ENCODE measurements at places on chromosomes 2 and 18.

GRCh38 chr2:106362789-106363188 lies 105.4 kb downstream of the RGPD3 start:
- no peak for DNase-seq

- DNase-seq, result peak; percentile 21
Measured at GRCh38 chr2:108268001-108268400, 20.7 kb upstream of the SULT1C2 start.

- DNase-seq, result no peak
Measured at GRCh38 chr2:19209575-19210341, 148.7 kb downstream of the OSR1 start.

DNA sequence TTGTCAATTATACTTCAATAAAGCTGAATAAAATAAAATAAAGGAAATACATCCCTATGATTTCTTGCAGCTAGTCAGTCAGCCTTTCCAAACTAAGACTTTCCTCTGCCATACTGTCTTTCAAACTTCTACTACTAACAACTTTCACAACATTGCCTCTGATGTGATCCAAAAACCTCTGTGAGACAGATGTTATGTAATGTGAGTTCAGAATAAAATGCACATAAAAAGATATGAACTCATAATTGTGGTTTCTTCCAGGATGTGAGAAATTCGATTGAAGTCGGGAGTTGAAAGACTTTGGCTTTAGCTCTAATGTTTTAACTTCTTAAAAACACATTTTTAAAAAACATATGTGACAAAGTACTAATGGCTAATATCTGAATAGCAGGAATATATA lies 98.7 kb downstream of the PIGN start:
- no peak for DNase-seq

- no peak for DNase-seq
Measured at GRCh38 chr2:120915670-120916069, 180.0 kb downstream of the GLI2 start.

GRCh38 chr2:25700221-25700660 lies 26.9 kb upstream of the DTNB start:
- no peak for DNase-seq

- DNase-seq, result no peak
Measured at GRCh38 chr2:30315391-30316063, 84.2 kb downstream of the LBH start.

DNA sequence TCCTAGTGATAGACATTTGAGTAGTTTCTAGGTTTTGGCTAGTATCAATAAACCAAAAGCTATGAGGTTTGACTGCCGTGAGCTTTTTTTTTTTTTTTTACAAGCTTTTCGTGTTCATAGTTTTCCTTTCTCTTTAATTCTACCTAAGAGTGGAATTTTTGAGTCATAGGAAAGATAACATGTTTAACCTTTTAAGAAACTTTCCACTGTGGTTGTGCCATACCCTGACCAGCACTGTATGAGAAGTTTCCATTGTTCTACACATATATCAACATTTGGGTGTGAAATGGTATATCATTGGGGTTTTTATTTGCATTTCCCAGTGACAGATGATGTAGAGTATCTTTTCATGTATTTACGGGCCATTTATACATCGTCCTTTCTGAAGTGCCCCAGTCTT lies 31.7 kb downstream of the UBE2F start:
- DNase-seq, result no peak

GRCh38 chr18:79522451-79523205 lies 126.9 kb downstream of the NFATC1 start:
- no peak for DNase-seq

GRCh38 chr2:128396500-128396891 lies 77.8 kb upstream of the HS6ST1 start:
- no peak for DNase-seq

DNA sequence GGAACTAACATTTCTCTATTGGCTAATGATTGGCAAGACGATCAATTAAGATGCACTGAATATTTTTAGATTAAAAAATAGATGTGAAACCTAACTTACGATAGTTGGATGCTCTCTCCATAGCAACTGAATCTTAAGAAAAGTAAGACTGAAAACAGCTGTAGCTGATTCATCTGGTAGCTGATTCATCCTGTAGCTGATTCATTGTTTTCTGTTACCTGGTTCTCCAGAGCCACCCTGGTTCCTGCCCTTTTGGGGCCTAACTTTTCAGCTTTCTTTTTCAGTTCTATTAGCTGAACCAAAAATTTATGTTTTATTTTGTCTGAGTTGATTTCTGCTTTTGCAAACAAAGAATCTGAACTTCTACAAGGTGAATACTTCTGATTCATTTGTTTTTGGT lies 22.7 kb upstream of the SPR start:
- DNase-seq, result no peak

DNA sequence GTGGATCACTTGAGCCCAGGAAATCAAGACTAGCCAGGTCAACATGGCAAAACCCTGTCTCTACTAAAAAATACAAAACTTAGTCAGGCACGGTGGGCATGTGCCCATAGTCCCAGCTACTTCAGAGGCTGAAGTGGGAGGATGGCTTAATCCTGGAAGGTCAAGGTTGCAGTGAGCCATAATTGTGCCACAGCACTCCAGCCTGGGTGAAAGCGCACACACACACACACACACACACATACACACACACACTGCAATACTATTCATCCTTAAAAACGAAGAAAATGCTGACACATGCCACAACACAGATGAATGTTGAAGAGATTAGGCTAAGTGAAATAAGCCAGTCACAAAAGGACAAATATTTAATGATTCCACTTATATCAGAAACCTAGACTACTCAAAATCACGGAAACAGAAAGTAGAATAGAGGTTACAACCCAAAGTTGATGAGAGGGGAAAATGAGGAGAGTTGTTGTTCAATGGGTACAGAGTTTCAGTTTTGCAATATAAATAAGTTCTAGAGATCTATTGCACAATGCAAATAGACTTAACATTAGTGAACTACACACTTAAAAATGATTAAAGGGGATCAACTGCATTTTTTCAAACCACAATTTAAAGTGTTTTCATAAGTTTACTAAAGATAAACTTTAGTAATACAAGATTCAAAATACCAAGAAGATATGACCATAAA lies 114.5 kb downstream of the USP34 start:
- no peak for DNase-seq

DNA sequence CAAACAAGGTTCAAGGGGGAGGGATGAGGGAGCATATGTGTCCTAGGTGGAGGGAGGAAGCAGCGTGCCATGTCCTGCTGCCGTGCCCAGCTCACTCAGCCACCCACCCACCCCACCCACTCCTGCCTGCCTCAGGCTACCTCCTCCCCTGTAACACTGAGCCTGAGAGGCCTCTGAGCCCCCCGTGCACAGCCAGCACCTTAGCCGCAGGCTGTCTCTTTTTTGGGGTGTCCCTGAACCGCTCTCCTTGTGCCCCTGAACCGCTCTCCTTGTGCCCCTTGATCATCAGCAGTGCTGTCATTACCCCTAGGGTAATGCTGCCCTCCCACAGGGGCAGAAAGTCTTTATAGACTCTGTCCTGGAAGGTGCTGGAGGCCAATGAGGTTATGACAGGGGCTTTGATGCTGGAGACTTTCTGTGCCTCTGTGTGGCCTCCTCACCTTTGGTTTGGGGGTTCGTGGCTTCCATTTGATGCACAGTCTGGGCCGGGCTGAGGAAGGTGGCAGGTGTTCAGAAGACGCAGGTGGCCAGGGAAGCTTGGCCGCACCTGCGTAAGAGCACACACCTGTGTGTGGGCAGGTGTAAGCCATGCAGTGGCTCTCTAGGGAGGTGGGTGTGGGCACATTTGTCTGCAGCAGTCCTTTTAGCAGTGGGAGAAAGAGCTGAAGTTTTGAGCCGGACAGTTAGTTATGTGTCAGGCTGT lies 140.0 kb downstream of the SEPTIN10 start:
- no peak for DNase-seq

DNA sequence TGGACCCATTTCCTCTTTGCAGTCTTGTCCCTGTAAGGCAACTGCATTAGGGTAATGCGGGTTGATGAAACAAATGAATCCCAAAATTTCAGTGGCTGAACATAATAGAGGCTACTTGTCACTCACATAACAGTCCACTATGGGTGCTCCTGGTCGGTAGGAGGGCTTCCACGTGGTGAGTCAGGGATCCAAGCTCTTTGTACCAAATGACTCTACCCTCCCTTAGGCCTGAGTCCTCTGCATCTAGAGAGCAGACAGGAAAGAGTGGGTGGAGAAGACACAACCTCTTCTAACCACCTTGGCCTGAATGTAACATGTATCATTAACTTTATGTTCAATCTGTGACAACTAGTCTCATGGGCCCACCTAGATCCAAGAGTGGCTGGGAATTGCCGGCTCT lies 86.2 kb upstream of the HAAO start:
- DNase-seq, result no peak

GRCh38 chr2:196284866-196285557 lies 113.6 kb upstream of the STK17B start:
- DNase-seq, result no peak

GRCh38 chr2:124647245-124647644 lies 622.2 kb downstream of the CNTNAP5 start:
- DNase-seq, result no peak

DNA sequence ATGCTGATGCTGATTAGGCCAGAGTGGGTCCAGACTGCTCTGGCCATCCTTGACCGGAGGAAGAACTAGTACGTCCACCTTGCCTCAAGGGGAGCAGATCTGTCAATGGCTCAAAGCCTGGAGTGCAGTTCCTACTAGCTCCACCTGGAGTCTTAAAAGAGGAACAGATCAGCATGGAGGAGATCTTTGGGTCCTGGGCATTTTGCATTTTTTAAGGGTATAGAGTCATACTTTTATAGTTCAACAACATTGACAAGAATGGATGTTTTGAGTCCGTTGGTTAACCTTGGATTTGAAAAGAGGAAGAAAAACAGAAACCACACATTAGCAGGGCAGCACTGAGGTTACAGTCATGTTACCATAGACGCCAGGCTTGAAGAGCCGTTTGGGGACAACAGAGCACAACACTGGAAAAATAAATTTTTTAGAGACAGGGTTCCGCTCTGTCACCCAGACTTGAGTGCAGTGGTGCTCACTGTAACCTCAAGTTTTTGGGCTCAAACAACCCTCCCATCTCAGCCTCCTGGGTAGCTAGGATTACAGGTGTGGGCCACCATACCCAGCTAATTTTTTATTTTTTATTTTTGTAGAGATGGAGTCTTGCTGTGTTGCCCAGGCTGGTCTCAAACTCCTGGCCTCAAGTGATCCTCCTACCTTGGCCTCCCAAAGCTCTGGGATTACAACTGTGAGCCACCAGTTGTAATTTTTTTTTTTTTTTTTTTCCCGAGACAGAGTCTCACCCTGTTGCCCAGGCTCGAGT lies 78.5 kb downstream of the PRKCE start:
- DNase-seq, result no peak

DNA sequence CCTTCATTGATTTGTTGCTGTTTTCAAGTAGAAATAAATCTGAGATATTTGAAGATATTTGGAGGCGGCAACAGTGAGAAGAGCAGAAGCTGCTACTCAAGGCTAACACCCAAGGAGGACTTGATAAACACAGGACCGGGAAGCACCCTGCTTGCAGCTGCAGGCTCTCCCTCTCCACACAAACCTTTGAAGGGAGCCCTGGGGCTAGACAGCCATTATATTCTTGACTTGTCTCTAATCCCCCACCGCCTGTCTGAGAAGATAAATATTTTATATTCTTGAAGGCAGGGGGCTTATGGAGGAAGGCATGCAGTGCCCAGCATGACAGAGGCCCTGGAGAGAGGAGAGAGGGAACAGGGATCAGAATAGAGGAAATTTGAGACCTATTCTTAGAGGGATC lies 50.9 kb upstream of the SMAD2 start:
- DNase-seq, result no peak

DNA sequence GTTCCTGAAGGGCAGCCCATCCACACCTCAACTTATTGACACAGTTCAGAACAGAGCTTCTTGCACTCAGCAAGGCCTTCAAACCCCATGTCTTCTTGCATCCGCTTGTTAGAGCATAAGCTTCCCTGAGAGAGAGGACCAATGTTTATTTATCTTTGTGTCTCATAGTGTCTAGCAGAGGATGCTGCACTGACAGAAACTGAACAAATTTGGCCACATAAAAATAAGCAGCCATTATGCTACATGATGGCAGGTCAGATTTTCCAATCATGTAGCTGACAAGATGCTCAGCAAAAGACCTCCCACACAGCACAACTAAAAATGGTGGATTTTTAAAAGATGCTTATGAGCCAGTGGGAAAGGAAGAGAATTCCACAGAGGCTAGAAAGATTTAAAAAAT lies 38.1 kb upstream of the SIGLEC15 start:
- DNase-seq, result no peak

DNA sequence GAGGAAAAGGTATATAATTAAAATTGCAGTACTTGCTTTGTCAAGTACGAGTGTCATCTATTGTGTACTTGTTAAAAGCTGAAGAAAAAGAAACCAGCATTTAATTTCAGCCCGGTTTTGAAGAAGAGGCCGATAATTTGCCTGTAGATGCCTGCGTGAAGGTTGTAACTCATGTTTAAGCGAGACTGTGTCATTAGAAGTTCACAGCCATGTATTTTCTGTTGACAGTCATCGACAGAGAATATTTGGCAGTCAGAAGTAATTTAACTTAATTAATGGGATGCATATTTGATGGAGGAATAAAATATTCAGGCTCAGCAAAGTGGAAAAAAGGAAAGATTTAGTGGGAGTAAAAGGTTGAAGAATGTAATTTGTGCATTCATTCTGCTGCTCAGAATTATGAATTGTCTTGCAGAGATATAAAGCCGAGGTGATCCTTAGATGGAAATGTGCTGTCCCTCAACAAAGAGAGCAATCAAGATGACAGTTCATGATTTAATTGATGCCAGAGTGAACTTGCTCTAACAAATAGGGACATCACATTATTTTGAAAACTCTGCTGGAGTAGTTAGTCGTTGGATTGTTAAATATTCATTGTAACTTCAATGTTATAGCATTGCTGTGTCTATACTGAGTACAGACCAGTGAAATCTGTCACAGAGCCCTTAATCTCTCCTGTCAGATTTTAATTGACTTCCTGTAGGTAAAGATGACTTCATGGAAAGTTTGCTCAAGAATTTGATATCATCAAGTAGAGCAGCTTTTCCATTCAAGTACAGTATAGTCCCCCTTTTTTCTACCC lies 53.9 kb downstream of the ZNF407 start:
- no peak for DNase-seq

GRCh38 chr2:10926191-10926820 lies 14.6 kb downstream of the KCNF1 start:
- DNase-seq, result no peak

- DNase-seq, result no peak
Measured at GRCh38 chr2:158211502-158211901, 109.8 kb downstream of the UPP2 start.
